CD4-positive, alpha-beta T cell treated with Interleukin-12 subunit alpha and Interleukin-12 subunit beta, for 1 hour (primary cell): ENCODE measurements at places on chromosomes 4 and X.

DNA sequence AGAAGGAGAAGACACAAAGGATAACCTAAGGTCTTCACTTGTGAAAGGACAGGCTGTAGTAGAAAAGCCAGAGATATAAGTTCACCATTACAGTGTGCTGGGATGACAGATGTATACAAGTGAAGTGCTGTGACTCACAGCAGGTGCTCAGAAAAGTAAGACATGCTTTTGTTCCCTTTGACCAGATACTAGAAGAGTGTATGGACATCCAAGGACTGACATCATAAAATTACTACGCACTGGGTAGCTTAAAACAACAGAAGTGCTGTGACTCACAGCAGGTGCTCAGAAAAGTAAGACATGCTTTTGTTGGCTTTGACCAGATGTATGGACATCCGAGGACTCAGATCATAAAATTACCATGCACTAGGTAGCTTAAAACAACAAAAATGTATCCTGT, 61.6 kb upstream of the BTC start:
- no peak for DNase-seq

DNA sequence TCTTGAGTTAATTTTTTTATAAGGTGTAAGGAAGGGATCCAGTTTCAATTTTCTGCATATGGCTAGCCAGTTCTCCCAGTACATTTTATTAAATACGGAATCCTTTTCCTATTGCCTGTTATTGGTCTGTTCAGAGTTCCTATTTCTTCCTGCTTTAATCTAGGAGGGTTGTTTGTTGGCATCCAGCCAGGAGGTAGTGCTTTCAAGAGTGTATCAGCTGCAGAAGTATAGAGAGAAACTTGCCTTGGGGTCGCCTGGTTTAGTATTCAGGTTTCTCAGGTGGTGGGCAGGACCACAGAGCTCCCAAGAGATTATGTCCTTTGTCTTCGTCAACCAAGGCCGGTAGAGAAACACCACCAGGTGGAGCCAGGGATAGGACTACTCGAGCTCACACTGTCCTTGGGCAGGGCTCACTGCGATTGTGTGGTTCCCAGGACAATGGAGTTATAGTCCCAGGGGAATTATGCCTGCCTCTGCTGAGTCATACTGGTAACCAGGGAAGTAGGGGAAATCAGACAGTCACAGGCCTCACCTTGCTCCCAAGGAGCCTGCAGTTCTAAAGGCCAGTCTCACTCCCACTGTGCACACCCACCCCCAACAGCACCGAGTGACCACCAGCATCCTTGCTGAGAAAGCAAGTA, 168.1 kb downstream of the VSIG4 start:
- peak; percentile 4 for DNase-seq

DNA sequence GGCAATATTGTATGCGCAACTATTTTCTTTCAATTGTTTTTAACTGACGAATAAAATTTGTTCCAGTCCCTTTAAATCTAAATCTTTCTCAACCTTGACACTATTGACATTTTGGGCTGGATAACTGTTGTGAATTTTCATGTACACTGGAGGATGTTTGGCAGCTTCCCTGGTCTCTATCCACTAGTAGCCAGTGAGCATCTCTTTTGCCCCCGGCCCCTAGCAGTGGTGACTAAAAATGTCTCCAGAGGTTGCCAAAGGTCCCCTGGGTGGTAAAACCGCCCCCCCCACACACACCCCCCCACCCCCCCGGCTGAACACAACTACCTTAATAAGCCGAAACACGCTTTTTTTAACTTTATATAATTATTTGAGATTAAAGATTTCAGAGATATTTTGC, 514 bp downstream of the FANCB start:
- no peak for DNase-seq

GRCh38 chr4:61380865-61381264, 180.7 kb downstream of the ADGRL3 start:
- no peak for DNase-seq

- DNase-seq = no peak
Measured at GRCh38 chr4:4274226-4274625, 15.7 kb downstream of the LYAR start.
